Activated naive CD8-positive, alpha-beta T cell treated with anti-CD3 and anti-CD28 coated beads, Interleukin-2, amount 50 U/mL, for 16 hours (primary cell): ENCODE measurements at places on chromosomes 12 and 14.

DNA sequence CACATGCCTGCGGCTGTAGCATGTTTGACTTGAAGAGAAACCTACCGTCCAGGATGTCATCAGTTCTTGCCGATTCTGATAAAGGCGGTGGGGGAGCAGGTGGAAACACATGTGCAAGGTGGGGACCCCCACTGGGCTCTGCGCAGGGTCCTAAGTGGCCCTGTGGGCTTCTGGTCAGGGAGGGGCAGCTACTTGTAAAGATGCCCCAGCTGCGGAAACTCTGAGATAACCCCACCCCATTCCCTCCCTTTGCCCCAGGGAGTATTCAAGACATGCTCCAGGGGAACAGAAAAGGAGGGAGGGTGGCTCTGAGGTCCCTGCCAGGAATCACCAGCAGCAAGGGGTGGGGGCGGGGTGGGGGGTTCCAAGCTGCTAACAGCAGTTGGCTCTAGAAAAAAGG lies 67.6 kb downstream of the PIWIL1 start:
- no peak for DNase-seq

DNA sequence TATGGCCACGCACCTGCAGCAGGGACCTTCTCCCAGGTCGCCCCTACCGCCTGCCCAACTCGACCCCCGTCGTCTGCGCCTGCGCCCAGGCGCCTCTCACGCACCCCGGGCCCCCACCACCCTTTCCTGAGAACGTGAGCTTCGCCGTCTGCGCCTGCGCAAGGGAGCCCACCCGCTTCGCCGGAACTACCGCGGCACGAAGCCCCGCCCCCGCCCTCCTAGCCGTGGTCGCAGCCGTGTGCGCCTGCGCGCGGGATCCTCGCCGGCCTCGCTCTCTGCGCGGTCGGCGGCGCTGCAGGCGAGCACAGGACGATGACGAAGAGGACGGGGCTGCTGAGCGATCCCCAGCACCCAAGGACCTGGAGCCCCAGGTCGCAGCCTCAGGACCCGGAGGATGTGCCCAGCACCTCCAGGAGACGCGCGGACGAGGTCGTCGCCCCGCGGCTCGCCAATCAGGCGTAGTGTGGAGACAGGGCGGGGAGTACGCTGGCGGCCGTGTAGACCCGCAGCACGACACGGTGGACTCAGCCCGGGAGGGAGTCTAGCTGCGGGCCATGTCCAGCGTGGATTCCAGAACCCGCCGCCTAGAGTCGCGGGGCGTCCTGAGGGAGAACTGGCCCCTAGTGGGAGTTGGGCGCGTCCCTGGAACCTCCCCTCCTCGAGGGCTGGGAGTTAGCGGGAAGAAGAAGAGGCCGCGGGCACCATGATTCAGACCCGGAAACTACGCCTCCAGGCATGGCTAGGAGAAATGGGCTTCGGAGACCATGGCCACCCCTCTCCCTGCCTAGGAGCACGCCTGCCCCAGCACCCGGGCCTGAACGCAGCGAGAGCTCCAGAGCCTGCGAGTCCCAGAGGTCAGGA lies 1120.8 kb upstream of the TMEM132C start:
- DNase-seq = peak; percentile 52

DNA sequence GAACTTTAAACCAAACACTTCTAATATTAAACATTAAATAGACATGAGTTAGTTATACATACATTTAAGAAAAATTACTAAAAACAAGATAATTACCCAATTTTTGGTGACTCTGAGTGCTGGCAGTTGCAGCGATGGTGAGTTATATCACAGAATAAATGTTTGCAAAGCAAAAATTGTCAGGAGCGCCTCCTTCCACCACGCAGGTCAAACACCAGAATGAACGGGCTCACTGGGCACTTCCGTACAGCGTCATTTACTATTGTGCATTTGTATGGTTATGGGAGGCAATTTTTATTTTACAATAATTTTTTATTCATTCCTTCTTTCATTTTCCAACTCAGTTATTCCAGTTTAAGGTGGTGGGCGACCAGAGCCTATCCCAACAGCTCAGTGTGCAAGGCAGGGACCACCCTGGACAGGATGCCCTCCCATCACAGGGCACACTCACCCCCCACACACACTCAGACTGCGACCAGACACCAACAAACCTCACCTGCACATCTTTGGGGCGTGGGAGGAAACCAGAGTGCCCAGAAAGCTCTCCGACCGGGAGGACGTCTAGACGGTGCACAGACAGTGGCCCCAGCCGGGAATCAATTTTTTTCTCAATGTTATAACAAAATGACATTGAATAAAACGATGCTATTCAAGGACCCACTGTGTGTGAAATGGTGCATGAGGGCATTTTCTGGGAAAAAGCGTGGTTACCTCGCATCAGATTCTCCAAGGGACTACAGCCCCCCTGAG lies 67.2 kb downstream of the TESC start:
- no peak for DNase-seq

DNA sequence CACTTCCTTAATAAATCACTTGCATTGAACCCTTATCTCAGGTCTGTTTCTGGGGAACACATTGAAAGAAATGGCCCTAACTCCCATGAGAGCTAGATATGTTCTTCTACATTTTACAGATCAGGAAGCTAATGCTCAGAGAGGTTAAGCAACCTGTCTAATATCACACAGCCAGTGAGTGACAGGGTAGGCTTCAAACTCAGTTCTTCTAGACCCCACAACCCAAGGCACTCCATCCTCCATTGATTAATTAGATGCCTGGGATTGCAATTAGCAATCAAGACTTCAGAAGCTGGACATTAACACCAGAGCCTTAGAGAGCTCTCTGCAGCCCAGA lies 59.8 kb downstream of the C14orf132 start:
- no peak for DNase-seq

- no peak for DNase-seq
Observed at GRCh38 chr12:5945071-5946008, at the start of gene ANO2. TSS of gene ANO2 (minus strand) at chr12:5945259. CDS start at chr12:5945217, 42 bp downstream.

DNA sequence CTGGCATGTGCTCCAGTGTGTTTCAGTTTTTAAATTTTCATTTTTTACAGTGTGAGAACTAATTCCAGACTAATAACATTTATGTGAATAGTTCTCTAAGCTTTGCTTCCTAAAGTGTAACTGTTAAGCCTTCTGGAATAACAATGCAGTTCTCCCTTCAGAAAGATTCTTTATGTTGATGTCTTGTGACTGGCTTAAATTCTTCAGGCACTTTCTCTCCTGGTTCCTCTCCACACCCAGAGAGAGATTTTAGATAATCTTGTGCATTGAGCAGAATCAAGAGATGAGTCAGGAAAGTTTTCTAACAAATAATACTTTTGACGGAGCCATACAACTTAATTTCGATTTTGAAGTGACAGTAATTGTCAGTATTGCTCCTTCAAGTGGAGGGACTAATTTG lies 118.5 kb downstream of the RAD51B start:
- DNase-seq = no peak

- DNase-seq = no peak
Observed at GRCh38 chr12:75660107-75660530, 148.7 kb upstream of the KRR1 start.

DNA sequence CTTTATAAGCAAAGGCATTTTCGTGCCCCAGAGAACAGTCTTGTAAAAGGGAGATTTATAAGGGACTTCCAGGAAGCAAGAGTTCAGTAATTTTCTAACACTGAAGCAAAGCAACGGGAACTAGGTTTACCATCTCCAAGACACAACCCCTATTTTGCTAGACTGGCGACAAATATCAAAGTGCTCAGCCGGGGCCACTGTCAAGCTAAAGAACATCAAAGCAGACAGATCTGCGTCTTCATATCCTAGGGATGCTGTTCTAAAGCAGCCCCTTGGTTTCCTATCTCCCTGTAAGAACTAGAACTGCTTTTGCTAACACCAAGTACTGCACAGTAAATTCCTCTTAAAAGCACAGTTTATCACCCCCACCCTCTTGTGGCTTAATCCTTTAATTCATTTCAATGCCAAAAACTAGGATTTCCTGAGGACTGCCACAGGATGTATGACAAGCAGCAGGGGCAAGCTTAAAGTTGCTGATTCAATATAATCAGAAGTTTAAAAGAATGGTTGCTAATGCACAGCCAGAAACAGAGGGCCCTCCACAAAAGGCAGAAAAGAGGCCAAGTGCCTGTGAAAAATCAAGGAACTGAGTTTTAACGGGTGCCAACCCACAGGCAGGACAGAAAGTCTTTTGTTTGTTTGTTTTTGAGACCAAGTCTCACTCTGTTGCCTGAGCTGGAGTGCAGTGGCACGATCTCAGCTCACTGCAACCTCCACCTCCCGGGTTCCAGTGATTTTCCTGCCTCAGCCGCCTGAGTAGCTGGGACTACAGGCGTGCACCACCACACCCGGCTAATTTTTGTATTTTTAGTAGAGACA lies 44.0 kb upstream of the ISM2 start:
- DNase-seq = no peak

DNA sequence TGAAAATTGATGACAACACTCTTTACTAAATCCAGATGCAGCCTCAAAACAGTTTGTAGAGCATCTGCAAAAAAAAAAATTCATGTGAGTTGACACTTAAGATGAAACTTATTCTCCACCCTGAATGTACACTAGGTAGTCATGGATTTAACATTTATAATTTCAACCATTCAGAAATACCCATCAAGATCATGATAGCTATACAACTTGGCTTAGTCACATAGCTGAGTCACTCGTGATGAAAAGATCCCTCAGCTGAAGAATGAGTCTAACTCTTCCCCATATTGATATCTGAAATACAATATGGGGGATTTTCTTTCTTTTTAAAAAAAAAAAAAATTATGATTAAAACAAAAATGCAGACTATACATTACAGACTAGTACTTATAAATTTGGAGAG lies 104.8 kb upstream of the PLEKHG7 start:
- DNase-seq = no peak

DNA sequence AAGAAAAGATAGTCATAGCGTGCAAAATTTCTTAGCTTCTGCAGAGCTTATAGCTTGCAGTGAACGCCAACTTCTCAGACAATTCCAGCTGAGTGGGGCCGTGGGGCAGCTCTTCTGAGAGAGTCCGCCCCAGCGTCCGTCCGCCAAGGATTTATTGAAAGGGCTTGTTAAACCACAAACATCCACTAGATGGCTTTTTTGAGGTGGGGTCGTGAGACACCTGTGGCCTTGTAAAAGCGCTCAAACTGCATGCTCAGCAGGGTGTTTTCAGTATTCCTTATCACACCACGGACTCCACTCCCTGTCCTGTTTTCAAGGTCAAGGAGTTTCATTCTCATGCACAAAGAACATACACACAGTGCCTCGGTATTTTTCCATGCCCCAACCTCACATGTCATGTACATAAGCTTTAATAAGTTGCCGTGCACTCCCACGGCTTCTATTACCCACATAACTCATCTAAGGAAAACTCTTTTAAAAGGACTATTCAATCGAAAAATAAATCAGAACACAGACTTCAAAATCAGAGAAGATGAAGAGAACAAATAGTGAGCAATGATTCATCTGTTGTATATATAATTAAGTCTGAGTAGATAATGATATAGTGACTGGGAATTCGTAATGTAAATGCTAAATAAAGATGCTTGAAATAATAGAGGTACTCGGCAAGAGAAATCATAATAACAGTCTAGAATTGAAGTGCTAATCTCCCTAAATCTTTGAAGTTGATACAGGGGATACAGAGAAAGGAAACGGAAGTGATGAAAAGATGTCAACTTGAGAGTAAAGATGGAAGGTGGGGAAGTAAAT lies 46.7 kb downstream of the WBP11 start:
- no peak for DNase-seq

GRCh38 chr14:99802301-99803105 lies 9.3 kb downstream of the EML1 start:
- no peak for DNase-seq

DNA sequence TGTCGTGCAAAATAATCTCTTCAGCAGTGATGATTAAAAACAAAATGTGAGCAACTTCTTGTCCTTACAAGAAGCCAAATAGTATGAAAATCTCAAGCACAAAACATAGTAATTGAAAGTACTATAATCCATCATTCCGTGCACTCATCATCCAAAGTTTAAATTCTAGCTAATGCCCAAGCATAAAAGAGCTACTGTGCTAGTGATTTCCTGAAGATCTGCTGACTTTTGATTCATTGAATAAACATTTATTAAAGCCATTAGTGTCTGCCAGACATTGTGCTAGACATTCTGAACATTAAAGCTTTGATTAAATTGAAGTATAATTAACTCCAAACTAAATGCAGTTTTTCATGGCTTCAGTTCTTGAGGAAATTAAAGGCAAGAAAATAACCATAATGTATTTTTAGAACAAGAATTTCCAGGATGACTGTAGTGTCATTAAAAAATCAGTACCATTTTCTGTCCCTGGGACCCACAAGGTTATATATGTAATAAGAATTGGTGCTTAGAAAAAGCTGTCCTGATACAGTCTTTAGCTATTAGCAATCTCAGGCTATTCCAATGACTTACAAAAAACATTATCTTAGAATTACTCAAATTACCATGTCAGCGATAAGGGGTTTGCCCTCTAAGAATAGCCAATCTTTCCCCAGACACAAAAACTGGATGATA lies 71.7 kb downstream of the CMAS start:
- DNase-seq = no peak

- DNase-seq = no peak
Observed at GRCh38 chr12:103318566-103318965, 177.2 kb downstream of the C12orf42 start.

GRCh38 chr14:102323102-102323501 lies 3.6 kb downstream of the ZNF839 start:
- no peak for DNase-seq

DNA sequence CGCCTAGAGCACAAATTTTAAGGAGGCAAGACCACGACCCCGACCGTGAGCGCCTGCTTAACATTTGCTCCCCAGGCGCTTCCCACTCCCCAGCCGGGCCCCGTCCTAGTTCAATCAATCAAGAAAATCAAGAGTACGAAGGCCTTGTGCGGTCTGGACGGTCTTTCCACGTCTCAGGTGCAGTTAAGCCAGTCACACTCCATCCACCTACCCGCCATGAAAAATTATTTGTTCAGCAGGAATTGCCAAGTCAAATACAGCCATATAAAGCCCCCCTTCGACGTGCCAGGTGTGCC lies 603 bp upstream of the LRR1 start:
- no peak for DNase-seq

- DNase-seq = no peak
Observed at GRCh38 chr12:2640709-2641108, 154.1 kb upstream of the FKBP4 start.

GRCh38 chr14:55921511-55921910 lies 196.7 kb upstream of the PELI2 start:
- no peak for DNase-seq

- no peak for DNase-seq
Observed at GRCh38 chr12:127590868-127591267, 676.1 kb upstream of the TMEM132C start.

DNA sequence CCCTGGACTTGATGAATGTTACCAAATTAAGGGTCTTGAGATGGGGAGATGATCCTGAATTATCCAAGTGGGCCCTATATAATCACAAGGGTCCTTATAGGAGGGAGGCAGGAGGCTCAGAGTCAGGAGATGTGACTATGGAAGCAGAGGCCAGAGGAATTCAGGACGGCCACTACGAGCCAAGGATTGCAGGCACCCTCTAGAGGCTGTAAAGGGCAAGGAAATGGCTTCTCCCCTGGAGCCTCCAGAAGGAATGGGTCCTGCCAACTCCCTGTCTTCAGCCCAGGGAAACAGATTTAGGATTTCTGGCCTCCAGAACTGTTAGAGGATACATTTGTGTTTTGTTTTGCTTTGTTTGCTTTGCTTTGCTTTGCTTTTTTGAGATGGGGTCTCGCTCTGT lies 8.8 kb downstream of the BDKRB1 start:
- no peak for DNase-seq

- DNase-seq = no peak
Observed at GRCh38 chr12:2215709-2216560, 163.1 kb downstream of the CACNA1C start.
